ENCODE measurements at places on chromosomes 2 and 18.
A peak's percentile ranks its signal among the peaks of the same experiment; 100 is the strongest.

- peak; percentile 78 for DNase-seq
Measured at GRCh38 chr2:65025453-65026123, 30.6 kb upstream of the CEP68 start.

DNA sequence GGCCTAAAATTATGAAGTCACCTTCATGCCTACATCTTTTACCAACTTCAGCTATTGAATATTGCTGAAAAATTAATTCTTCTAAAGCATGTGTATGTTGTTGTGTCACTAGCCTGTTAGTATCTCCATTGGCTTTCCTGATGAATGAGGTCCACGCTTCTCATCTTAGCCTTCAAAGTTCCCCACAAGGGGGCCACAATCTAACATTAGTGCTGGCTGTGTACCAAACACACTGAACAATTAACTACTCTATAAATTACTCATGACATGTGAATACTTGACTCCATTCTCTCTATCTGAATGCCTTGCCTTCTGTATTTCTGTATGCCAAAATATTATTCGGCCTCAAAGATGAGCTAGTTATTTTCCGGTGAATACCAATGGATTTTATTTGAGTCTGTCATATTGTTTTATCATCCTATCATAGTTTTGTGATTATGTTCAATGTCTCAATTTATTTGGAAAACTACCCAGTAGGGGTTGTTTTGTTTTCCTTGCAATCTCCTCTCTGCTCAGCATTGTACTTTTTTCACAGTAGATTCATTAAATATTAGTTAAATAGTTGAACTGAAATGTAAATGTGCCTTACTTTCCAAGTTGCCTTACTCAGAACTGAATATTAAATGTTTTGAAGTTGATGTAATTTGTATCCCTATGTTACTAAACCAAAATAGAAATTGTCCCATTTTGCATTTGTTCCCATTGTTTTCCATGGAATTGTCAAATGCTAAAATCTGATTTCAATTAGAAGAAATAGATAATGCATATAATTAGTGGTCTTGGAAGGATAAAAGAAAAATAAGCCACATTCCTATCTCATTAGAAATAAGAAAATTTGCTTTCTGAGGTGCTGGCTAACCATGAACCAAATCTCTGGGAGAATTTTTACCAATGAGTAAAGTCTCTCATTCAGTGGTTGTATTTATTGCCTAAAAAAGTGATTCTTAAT is 208.4 kb upstream of the COL3A1 start:
- no peak for DNase-seq

- no peak for DNase-seq
Measured at GRCh38 chr2:163558251-163559021, 177.4 kb downstream of the FIGN start.

DNA sequence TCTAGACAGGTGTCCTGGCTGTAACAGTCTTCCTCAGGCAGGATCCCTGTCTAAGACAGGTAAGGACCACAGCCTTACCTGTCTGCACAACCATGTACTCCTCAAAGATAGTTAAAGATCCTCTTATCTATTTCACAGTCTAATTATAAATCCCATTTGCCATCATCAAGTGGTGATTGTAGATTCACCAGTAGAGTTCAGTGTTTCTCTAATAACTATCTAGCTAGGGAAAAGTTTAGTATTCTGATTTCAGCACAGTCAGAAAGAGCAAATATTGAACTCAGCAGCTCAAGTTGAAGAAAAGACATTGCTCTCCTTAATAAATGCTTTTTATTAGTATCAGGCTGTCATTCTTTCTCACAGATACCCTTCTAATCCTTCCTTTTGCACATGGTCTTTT is 1305.5 kb upstream of the NXPH2 start:
- DNase-seq, result peak; percentile 21

- no peak for DNase-seq
Measured at GRCh38 chr2:237223201-237223861, 137.6 kb downstream of the COPS8 start.

GRCh38 chr18:75113455-75113854 is 95.5 kb downstream of the PTGR3 start:
- DNase-seq, result no peak

DNA sequence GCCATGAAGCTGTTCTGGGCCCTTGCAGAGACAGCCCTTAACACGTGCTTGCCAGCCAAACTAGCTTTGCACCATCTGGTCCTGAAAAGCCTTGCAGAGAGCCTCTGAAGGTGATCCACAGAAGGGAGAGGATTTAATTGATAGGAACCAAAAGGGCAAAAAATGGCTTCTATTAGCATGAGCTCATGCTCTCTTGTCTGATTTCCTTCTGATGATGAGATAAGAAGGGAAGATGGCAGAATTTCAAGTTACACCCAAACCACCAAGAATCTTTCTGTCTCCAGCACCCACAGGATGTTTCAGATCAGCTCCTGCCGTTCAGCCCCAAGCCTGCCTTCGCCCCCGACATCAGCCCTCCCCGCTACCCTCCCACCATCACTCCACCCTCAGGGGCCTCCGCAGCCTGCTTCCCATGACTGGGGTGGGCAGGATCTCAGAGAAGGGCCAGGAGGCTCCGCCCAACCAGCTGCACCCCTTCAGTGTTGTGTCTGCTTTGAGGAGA is 23.4 kb upstream of the GLI2 start:
- DNase-seq, result no peak

DNA sequence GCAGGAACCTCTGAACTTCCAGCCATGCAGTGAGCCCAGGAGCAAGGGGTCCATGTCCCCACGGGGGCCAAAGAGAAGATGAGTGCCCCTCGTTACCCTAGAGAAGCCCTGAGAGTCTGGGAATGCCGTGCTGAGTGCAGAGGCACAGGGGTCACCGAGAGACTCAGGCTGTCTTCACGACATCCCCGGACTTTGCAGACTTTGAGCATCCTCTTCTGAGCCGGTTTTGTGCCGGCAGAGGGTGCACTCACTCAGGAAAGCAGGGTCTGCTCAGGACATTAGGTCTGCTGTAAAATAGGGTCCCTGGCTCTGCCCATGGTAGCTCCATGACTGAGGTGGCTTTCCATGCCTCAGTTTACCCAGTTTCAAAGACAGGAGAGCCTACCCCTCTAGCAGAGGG is 71.0 kb downstream of the GALNT14 start:
- peak; percentile 52 for DNase-seq

DNA sequence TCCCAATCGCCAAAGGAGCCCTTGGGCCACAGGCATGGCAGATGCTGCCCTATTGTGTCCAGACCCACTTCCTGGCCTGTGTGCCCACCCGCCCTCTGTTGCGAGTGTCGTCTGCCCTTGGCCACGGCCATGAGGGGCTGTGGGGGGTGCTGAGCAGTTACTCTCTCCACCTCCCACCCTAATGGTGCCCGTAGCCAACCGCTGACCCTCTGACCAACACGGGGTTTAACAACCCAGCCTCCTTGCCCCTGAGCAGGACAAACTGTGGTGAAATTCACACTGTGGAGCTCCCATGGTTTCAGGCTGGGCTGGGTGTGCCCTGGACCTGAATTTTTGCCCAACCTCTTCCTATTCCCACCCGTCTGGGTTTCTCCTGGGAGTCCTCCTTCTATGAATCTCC is 145.7 kb upstream of the HDAC4 start:
- no peak for DNase-seq

GRCh38 chr2:75646090-75646582 is 447 bp upstream of the MRPL19 start:
- DNase-seq, result no peak

GRCh38 chr2:375956-376307 is 88.0 kb upstream of the ALKAL2 start:
- DNase-seq, result no peak

GRCh38 chr2:10477443-10478297 is 29.5 kb upstream of the ODC1 start:
- DNase-seq, result no peak
